ENCODE measurements at places on chromosomes 11 and 22.

GRCh38 chr11:130103296-130103814 is 33.7 kb downstream of the APLP2 start:
- no peak for DNase-seq

DNA sequence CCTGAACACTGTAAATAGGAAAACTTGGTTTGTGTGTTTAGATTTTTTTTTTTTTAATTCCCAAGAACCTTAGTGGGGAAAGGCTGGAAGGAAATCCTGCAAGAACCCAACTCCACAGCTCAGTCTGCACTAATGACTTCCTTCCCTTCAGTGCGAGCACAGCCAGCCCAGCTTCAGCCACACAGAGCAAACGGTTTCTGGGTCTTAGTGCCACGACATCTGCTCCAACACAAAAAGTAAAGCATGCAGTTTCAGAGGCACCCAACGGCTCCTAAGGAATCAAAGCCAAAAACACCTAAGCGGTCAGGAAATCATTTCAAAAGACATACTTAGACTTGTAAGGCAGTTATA is 236.1 kb downstream of the TTC28 start:
- DNase-seq = no peak

- peak; percentile 19 for DNase-seq
Observed at GRCh38 chr11:45332276-45332934, 46.3 kb upstream of the SYT13 start.

- no peak for DNase-seq
Observed at GRCh38 chr11:113951537-113951936, 23.4 kb upstream of the HTR3A start.

- no peak for DNase-seq
Observed at GRCh38 chr11:63804259-63804658, 9.0 kb upstream of the SPINDOC start.

DNA sequence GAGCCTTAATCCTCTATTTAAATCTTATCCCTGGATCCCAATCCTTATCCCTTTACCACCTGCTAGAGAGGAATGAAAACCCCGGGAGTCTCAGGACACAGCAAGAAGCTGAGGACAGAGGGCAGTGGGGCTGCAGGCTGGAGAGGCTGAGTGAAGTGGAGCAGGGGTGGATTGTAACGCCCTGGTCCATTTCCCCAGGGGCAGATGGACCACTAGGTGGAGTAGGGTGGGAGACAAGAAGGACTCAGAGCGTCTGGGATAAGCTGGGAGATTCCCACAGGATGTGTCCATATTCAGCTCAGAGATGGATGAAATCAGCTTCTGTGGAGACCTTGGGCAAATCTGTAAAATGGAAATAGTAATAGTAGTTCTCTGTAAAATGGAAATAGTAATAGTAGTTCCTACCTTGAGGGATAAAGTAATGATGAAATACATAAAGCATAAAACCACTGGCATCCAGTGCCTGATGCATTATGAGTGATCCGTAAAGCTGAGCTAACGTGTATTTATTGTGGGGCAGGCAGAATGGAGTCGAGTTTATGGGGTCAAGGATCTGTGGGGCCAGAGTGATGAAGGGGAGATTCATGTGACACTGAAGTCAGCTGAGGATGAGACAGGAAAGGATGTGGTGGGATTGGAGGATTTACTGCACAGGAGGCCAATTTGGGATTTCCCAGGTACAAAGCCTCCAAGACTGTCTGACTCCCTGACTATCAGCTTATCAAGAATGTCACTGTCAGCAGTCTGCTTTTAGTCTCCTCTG is 1.9 kb upstream of the ROBO4 start:
- DNase-seq = no peak

GRCh38 chr11:84319863-84320262 is 1033.7 kb upstream of the CCDC90B start:
- no peak for DNase-seq

DNA sequence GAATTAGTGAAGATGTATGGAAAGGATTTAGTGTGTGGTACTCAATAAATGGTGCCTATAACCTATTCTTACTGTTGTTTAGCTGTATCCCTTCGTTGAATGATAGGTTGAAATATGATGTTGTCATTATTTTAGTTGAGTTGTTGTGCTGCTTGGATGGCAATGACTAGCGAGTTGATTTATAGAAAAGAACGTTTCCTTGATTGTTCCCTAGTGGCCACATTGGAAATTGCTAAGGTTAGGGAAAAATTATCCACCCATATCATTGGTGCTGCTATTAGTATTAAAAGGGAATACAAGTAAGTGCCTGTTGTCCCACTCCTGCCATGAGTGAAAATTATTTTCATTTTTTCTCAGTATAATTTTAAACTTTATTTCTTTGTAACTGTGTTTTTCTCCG is 14.5 kb downstream of the EMSY start:
- no peak for DNase-seq

- DNase-seq = no peak
Observed at GRCh38 chr11:104837969-104838639, 60.2 kb downstream of the CASP12 start.

GRCh38 chr22:40694411-40694810 is 15.1 kb downstream of the MCHR1 start:
- no peak for DNase-seq

GRCh38 chr11:35313760-35314153 is 105.6 kb downstream of the SLC1A2 start:
- no peak for DNase-seq

DNA sequence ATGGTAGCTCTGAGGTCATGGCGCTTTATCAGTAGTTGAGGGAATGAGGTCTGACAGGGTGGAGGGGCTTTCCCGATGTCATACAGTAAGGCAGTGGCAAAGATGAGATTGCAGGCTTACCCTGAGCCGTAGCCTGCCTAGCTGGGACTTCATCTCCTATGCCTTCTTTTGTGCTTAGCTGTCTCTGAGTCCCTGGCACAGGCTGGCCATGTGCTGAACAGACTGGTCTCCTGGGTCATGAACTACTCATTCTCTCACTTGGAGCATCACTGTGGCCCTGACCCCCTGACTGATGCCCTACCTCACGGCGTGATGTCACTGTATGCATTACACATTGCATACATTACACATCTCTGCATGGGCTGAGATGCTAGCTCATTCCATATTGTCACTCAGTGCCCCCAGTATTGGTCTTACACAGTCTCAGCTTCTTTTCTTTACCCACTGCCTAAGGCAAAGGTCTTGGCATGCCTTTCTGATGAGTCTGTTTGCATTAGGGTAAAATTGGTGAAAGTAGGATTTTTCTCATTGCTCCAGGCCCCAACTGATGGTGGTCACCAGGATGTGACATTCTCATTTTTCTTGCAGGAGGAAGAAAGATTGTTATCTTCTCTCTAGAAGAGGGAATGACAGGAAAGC is 389.4 kb upstream of the CADM1 start:
- DNase-seq = no peak

DNA sequence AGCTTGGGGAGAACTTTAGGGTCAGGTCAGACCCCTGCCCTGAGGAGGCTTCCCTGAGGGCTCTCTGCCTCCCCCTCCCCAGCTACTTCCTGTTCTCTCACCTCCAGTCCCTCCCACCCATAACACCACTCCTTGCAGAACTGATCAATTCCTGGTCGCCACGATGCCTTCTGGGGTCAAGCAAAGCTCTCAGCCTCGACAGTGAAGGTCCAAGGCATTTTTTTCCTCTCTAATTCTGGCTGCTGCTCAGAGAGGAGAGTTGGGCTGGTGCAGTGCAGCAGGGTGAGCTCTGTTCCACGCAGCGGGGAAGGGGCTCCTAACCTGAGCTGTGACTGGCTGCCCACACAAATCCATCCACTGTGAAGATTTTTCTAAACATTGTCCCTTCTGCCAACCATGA is 628.4 kb downstream of the BRD1 start:
- no peak for DNase-seq

DNA sequence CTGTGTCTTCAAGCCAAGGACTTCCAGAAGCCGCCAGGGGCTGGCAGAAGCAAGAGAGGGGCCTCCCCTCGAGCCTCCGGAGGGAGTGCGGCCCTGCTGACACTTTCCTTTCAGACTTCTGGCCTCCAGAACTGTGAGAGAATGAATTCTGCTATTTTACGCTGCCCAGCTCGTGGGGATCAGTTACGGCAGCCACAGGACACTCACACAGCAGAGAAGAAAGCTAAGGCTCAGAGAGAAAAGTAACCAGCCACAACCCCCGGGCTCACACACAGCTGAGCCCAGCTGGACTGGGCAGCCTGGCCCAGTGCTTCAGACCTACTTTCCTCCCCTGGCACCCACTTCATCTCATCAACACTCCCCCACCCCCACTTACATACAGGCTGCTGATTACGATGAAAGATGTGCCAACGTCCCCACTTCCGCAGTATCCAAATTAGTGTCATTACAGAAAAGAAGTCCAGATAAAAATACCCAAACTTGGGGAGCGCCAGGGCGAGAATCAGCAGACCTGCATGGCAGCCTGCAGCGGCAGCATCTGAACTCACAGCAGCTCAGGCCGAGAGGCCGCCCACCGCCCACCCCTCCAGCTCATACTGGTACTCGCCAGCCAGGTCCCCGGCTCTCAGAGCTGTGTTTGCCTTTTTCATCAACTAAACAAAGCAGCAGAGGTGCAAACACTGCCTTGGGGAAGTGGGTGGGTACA is 15.3 kb downstream of the PHF21B start:
- no peak for DNase-seq

DNA sequence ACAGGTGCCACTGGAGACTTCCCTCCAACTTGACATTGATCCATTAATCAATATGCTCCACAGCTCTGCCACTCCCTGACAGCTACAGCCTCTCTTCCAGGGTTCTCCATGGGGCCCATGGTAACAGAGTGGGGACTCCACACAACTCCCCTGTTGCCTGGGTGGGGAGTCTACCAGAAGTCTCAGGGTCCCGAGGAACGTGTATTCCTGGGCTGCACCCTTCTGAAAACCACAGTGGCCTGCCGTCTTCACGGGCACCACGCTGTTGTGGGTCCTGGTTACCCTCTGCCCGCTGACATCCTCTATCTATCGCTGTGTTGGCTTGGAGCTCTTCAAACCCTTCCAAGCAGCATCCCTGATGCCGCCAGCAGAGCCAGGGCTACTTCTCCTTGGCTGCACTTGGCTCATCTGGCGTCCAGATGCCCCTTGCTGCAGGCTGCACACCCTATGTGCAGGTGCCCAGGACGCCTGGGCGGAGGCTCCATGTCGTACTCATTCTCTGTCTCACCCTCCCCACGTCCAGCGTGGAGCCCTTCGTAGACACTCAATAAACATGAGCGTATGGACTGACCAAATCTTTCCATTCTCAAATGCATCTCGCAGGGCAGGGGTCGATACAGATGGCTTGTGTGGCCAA is 1341.8 kb downstream of the TBC1D22A start:
- DNase-seq = no peak

- DNase-seq = no peak
Observed at GRCh38 chr22:26545827-26546226, 33.6 kb upstream of the TFIP11 start.

- peak; percentile 76 for DNase-seq
Observed at GRCh38 chr22:41682033-41682807, 6.4 kb downstream of the SNU13 start.

All from stimulated activated CD4-positive, alpha-beta T cell treated with anti-CD3 and anti-CD28 coated beads, Interleukin-2, amount 100 ng/mL, for 4 hours (primary cell).